NCI-H460 (cell line): ENCODE measurements at places on chromosomes 7 and 10.

DNA sequence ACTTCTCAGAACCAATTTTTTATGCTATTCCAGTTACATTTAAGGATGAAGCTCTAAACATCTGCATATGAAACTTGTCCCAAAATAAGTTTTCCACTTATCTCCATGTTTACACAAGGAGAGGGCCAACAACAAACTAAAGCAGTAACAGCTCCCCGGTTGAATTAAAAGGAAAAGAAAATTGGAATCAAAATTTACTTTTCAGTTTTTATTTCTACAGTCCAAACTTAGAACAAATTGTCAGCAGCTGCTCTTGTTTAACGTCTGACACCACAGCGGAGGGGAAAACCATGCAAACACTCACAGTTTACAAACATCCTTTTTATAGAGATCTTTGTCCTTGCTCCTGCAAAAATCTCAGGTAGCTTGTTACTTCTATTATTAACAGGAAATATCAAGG, 101.3 kb downstream of the COL28A1 start:
- no peak for DNase-seq

- DNase-seq = no peak
These were observed 6.6 kb upstream of the BHLHA15 start for GRCh38 chr7:98204670-98205069.

DNA sequence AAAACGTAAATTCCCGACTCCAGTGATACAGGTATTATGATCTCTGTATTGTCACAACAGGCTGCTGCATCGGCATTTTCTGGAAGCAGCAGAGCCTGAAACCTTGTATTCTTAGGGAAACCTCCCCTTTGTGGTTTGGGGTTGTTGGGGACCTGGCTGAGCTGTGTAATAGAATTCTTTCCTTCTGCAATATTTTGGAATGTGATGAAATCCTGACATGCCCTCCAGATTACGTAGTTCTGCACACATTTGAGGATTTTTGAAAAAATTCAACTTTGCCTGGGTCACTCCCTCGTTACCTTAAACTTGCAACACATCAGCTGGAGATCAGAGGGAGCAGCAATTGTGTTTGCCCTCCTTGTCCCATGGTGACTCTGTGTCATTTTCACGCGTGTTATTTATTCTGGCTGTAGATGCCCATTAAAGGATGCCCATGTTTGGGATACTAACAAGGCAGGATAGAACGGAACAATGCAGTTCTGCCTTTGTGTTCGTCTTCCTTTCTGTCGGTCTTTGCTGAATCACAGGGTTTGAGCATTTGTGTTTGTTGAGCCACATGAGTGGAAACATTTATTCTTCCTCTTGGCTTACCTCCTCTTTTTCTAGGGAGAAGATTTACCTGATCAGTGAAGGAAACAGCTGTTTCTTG, 181.7 kb downstream of the TCF7L2 start:
- DNase-seq = peak; percentile 68

GRCh38 chr10:29328983-29329382, 40.1 kb downstream of the LYZL1 start:
- no peak for DNase-seq

GRCh38 chr10:28403090-28403489, 100.2 kb upstream of the MPP7 start:
- DNase-seq = no peak

GRCh38 chr7:47181746-47182361, 400.1 kb downstream of the TNS3 start:
- no peak for DNase-seq

- DNase-seq = no peak
These were observed 233.7 kb upstream of the PTN start for GRCh38 chr7:137577184-137577583.

GRCh38 chr10:91590142-91590903, 42.5 kb downstream of the PPP1R3C start:
- peak; percentile 94 for DNase-seq

DNA sequence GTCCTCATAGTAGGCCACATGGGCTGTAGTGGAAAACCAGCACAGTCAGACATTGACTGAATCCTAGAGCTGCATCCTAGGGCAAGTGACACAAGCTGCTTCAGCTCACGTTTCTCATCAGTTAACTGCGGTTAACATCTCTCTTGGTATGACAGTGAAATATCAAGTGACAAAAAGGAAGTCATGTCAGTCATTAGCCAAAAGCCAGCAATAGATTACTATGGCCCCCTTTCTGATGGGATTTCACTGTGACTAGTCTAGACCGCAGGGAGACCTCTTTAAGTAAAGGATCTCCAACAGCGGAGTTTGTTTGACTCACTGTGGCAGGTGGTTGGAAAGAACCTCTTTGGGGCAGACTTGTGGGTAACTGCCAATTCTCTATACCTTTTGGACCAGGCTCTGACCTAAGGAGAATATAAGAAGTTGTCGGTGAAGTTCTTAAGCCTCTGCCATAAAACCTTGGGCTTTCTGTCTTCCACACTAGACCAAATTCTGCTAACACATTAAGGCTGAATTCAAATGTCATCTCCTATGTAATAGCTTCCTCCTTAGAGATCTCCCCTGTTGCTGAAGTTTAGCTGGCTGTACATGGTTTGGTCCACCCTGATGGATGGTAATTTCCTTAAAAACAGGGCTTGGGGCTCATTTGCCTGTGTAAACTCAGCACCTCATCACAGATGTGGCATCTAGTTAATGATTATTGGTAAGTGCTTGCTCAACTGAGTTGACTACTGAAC, 115.3 kb downstream of the SGMS1 start:
- no peak for DNase-seq

GRCh38 chr10:132748545-132749370, 37.2 kb downstream of the NKX6-2 start:
- no peak for DNase-seq

DNA sequence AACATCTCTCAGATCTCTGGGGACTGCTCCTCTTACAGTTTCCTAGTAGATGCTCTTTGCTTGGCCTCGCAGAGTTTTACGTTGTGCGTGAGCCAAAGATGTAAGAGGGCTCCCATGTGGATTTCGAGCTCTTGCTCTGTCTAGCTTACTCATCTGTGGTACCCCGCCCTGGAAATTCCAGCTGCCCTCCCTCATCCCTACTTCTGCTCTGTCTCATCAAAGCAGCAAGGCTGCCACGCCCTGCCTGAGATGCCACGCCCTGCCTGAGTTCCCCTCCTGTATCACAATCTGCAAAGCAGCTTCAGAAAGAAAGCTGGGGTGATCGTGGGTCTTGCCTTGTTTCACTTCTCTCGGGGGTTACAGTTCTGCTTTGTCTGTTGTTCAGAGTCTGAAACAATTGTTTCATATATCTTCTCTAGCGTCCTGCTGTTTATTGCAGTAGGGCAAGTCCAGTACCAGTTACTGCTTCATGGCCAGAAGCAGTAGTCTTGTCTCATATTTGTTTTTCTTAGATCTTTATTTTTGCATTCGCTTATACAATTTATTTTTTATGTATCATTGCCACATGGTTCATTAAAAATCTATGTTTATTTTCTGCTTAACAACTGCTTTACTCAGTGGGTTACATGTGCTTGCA, 36.1 kb upstream of the CCNY start:
- peak; percentile 82 for DNase-seq

GRCh38 chr7:98194186-98194585, 17.1 kb upstream of the BHLHA15 start:
- DNase-seq = no peak

GRCh38 chr7:97019710-97020225, 4.9 kb downstream of the DLX5 start:
- no peak for DNase-seq

- DNase-seq = no peak
These were observed 213.9 kb upstream of the LRRN3 start for GRCh38 chr7:110877016-110877415.

DNA sequence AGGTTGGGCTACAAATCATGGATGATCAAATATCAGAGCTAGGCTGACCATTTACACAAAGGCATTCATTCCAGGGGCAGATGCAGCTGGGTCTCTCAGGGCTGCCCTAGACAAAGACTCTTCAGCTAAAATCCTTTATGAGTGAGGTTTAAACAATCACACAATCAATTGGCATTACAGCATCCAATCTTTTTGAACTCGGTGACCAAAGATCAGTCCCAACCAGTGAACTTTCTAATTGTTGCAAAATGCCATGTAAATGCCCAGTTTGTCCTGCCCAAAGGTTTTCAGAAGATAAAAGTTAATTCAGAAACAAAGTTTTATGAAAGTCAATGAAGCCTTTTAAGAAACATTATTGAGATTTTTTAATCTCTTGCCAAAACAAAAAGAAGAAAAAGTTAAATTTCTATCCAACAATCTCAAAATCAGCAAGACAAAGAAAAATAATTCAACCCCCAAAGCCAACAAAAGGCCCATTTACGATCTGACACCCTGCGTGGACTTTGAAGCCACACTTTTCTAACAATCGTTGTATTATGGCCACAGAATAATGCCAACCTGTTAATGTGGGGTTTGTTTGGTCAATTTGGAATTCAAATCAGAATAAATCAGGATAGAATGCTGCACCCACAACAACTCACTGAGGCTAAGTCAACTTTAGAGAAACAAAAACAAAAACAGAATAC, 40.9 kb downstream of the GPR37 start:
- no peak for DNase-seq

- DNase-seq = no peak
These were observed 369.5 kb downstream of the SORCS3 start for GRCh38 chr10:105010411-105011121.

- DNase-seq = peak; percentile 59
These were observed 5.6 kb upstream of the ZNF518A start for GRCh38 chr10:96124230-96125141.

GRCh38 chr7:137865764-137866163, 19.0 kb upstream of the DGKI start:
- no peak for DNase-seq

DNA sequence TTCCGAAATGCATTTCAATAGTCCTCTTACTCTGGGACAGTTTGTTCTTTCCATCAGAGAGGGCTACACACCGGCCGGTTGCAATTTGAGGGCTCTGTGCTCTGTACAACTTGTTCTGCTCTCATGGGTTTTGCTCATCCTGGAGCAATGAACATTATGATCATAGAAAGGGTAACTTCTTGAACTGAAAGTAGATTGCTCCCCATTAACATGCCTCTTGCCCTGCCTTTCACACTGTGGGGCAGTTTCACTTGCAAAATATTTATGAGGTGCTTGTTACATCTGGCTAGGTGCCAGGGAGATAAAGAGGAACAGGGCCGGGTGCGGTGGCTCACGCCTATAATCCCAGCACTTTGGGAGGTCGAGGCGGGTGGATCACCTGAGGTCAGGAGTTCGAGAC, 97.3 kb upstream of the MPP7 start:
- no peak for DNase-seq

GRCh38 chr7:45923290-45923689, 2.2 kb upstream of the IGFBP3 start:
- peak; percentile 73 for DNase-seq

GRCh38 chr10:83987216-83987615, 152.1 kb upstream of the GHITM start:
- DNase-seq = no peak

GRCh38 chr10:97578171-97578844, 5.7 kb downstream of the ANKRD2 start:
- DNase-seq = no peak

DNA sequence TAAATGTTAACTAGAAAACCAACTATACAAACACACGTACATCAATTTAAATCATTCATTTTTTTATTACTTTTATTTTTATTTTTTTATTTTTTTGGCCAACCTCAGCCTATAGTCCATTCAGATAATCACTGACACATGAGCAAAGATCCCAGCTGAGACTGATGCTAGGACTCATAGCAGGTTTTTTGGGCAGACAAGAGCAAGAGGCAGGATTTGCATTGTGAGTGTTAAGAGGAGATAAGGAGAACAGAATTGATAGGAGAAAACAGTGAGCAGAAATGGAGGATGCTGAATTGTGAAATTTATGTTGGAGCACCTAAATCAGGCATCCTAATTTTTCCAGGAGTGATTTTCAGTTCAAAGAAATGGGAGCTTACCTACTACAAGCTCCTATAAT, 240.3 kb downstream of the SEMA3D start:
- no peak for DNase-seq

DNA sequence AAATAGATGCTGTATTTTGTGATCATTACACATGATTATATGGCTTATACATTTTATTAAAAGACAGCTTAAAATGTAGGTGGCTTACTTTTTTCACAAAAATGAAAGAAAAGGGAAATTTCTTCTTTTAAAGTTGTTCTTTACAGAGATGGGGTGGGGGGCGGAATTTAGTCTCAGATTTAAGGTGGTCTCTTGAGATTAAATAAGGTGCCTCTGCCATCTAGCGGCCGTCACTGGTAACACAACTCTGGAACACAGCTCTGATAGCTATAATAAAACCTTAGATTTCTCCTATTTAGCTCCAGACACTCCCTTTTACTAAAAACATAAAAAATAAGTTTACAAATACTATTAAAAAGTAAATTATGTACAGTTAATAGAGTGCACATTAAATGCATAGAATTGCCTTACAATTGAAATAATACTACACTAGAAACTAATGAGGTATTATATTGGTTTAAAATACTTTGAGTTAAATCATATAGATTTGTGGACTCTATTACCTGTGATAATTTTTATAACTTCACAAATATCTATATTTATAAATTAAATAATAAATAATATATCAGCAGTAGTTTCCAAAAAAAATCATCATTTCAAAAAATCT, 210.9 kb downstream of the DGKB start:
- DNase-seq = peak; percentile 39

DNA sequence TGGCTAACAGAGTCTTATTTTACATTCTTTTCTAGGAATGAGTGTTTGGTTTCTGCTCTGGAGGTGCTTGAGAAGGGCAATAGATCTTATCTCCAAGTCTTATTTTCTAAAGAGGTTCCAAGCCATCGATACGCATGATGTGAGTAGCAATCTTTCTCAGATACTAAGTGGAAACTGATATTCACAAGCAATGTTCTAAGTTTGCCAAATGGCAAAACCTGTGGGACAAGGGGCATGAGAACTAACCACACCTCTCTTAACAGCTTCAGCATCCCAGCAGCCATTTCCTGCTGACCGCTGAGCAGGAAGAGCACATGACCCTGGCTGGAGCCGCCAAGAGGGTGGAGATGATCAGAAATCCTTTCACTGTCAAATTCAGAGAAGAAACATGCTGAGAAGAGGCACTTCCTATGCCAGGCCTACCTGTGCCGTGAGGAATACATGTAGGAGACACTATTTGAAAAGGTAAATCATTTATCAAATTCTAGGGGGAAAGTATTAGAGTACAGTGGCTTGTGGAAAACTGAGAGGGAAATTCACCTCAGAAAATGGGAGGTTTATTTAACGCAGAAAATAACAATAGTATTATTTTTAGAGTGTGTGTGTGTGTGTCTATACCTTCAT, 35.2 kb downstream of the CCDC71L start:
- no peak for DNase-seq

- DNase-seq = no peak
These were observed 57.6 kb downstream of the IKZF1 start for GRCh38 chr7:50362142-50362541.

- DNase-seq = no peak
These were observed 96.9 kb downstream of the SORBS1 start for GRCh38 chr10:95464280-95464679.
